ENCODE measurements at places on chromosomes 3 and 15.

DNA sequence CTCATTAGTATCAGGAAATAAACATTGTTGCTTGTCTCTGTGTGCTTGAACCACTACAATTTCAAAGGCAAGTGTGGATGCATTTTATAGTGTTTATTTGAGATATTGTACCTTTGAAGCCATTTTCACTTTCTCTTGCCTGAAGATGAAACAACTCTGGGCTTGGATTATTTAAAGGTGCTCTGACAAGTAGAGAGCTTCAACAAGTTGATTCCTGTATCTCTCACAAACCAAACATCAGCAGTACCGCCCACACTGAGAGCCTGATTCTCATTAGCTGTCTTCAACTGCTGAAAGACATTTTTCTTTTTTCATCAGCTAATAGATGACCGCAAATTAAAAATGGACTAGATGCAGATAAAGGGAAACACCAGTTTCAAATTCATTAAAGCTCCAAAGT lies 806 bp upstream of the CERS3 start:
- no peak for DNase-seq

DNA sequence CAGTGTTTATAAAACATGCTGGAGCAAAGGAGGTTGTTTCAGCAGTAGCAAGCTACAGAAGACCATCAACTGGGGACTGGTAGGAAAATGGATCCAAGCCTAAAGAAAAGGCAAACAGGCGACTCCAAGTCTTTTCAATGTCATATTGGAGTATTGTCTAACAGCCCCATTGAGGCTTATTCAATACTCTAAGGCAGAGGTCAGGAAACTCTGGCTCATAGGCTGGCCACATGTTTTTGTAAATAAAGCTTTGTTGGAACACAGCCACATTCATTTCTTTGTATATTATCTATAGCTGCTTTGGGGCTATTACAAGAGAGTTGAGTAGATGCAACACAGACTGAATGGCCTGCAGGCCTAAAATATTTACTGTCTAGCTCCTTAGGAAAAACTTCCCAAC lies 77.5 kb downstream of the RPL22L1 start:
- no peak for DNase-seq

GRCh38 chr3:38117163-38117716 lies 19.7 kb downstream of the ACAA1 start:
- no peak for DNase-seq

- no peak for DNase-seq
These were observed 223.7 kb downstream of the MAGI1 start for GRCh38 chr3:65814845-65815578.

- DNase-seq: no peak
These were observed 3.2 kb downstream of the MAP2K1 start for GRCh38 chr15:66389859-66390381.

DNA sequence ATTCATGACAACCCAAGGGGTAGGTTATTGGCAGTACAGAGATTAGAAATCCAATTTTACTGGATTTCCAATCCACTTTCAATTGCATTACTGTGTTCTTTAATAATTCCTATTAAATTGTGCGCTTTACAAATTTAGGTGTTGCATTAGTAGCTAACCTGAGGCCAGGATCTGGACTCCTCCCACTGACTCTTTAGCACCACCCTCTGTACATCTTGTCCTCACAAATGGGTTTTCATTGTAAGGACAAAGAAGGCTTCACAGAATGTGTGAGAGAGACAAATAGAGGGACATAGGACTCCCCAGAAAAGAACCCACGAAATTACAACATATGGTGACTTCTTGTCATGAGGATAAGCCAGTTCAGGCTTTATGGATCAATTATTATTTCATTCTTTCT lies 643.1 kb upstream of the NAALADL2 start:
- DNase-seq: no peak

DNA sequence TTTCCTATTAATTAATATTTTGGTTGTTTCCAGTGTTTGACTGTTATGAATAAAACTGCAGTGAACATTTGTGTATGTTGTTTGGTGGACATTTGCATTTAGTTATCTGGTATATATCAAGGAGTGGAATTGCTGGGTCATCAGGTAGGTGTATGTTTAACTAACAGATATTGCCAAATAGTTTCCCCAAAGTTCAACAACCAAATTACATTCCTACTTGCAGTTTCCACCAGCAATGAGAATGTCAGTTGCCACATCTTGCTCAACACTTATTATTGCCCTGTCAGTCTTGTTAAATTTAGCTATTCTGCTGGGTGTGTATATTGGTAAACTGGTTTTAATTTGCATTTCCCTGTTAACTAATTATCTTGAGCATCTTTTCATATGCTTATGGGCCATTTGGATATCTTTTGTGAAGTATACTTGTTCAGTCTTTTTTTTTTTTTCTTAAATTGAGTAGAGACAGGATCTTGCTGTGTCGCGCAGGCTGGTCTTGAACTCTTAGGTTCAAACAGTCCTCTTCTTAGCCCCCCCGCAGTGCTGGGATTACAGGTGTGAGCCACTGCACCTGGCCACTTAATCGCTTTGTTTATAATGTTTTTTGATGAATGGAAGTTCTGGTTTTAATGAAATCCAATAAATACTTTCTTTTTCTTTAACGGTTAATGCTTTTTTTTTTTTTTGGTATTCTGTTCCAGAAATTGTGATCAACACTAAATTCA lies 7.9 kb downstream of the FEM1B start:
- DNase-seq: no peak
